ENCODE measurements at places on chromosomes 13 and 19.
A peak's percentile ranks its signal among the peaks of the same experiment; 100 is the strongest.

GRCh38 chr19:2487842-2488241, 11.9 kb downstream of the GADD45B start:
- no peak for ATAC-seq

- no peak for ATAC-seq
These were observed 95.3 kb downstream of the KL start for GRCh38 chr13:33111414-33112110.

GRCh38 chr19:40633207-40633606, 32.0 kb downstream of the LTBP4 start:
- no peak for ATAC-seq

DNA sequence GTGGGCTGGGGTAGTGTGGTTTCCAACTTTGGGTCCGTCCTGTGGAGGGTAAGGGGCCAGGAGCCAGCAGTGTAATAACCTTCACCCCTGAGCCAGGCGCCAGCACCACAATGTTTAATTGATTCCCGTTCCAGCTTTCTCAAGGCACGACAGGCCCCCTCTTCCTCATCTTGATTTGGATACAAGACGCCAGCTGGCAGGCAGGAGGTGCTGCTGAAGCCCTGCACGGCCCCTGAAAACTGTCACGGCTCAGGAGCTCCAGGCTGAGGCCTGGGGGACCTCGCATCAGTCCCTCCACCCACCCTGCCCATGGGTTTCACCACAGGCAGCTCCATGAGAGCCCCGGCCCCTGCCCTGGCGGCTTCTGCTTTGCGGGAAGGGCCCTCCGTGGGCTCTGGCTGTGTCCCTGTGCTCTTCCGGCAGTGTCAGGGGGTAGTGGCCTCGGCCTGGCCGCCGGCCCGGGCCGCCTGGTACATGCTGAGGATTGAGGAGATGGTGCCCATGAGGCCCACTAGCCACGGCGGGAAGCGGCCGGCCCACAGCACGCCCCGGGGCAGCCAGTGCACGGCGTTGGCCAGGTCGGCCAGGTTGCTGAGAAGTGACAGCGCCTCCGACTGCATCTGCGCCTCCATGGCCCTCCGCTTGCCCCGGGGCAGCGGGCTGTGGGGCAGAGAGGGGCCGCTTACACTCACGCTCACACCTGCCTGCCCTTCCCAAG, 11.9 kb downstream of the PEX11G start:
- no peak for ATAC-seq

GRCh38 chr13:75705395-75705794, 69.3 kb downstream of the LMO7 start:
- ATAC-seq = peak; percentile 98

DNA sequence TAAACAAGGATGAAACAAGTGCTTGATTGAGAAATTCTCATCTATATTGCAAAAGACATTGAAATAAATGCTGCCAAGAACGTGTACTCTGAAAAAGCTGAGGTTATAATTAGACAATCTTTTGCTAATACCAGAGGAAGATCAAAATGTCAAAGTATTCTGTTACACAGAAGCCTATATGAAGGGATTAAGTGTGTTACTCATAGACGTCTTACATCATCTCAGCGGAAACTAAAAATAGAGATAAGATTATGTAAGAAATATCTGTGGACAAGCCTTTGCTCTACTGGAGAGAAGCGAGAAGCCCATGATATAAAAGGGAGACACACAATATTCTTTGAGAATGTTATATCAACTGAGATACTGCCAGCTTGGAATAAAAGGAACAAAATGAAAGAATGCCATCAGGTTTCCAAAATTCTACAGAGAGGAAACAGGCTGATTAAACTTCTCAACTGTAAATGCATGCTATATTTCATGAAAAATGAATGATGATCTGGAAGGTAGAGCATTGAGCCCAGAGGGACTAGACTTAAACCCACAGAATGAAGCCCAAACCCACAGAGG, 699.0 kb downstream of the GPC5 start:
- ATAC-seq = no peak

GRCh38 chr19:5681391-5682106, 722 bp downstream of the HSD11B1L start:
- no peak for ATAC-seq

DNA sequence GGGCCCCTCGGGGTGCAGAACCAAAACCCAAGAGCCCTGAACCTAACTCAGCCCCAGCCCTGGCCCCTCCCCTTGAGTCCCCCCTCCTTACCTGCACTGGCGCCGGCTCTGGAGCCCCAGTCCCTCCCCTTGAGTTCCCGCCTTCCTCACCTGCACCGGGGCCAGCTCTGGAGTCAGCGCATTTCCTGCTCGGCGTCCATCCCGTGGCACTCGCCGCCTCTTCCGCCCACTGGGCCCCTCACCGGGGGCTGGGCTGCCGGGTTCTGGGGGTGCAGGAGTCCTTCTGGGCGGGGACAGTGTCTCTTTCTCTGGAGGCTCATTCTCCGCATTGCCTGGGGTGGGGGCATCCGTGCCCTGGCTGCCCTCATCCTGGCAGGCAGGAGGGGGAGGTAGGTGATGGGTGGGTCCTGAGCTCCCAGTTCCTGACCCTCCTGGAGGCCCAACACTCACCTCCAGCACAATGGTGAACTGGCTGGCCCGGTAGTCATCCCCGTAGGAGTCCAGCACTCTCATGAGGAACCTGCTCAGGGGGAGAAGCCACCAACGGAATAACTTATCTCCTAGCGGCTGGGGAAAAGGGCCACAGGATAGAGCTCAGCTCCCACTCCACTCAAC, 5.3 kb downstream of the NDUFA3 start:
- ATAC-seq = no peak

GRCh38 chr19:49415810-49416200, 7.4 kb downstream of the PTH2 start:
- no peak for ATAC-seq

DNA sequence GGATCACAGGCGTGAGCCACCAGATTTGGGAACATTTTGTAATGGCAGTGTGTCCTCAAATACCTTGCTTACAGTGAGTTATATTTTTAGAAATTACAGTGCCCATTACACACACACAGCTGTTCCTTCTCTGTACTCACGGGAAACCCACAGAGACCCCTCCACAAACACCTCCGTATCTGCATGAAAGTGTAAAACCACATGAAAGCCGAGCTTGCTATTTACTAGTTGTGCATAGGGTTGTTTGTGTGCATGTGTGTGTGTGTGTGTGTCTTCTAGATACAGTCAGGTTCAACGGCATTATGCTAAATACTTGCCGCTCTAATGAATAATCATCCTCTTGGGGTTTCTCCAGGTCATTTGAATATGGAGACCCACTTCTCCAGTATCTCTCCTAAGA, 22.3 kb upstream of the LILRA2 start:
- ATAC-seq = no peak

DNA sequence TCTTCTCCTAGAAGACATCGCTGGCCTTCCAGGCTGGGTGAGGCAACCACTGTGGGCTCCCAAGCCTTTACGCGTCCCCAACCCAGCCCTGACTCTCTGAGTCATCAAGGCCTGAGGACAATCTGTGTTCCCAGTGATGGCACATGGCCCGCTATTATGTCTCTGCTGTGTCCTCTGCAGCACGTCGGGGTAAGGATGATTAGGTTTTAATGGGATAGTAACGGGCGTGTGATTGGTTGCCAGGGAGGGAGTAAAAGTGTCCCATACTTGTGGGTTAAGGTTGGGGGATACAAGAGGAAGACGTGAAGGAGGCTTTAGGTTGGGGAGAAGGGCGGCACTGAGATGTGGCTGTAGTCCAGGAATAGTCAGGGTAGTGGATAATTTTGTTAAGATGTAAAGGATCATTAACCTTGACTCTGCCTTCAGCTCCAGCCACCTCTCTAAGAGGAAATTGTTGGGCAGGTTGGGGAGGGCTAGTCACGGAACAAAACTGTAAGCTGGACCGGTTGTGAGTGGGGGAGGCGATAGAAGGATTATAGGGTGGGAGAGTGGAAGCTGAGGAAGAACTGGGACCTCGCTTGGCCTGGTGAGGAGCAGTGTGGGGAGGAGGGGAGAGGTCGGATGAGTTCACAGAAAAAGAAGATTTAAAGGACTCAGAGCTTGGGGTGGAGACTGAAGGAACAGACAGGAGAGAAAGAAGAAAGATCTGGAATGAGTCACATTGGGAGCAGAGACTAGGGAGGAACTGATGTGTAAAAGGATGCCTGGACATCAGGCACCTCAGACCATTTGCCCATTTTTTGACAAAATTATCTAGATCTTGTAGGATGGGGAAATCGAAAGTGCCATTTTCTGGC, 27.9 kb upstream of the IGFL1 start:
- ATAC-seq = no peak

DNA sequence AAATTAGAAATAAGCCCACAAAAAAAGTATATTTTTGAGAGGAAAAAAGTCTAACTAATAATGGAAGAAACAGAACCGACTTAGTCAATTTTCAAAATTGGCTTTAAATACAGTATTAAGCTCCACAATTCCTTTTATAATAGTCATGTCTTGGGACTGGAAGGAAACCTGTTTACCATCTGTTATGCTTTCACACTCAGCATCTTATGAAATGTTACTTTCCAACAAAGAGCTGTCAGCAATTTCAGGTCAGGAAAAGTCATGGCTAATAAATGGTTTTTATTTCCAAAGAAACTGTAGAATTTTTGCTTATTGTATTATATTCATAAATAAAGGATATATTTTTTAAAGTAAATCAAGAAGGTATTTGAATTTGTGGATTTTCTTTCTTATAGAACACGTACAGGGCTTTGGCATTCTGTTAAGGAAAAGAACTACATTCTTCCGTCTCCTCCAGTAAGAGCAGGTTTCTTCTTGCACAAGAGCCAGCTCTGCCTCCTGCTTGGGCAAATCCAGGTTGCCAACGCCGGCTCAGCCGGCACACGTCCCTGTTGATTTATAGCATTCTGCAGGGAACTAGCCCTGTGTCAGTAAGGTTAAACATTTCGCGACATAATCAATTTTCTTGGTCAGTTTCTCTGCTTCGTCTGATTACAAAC, 52.9 kb upstream of the GPR12 start:
- no peak for ATAC-seq

DNA sequence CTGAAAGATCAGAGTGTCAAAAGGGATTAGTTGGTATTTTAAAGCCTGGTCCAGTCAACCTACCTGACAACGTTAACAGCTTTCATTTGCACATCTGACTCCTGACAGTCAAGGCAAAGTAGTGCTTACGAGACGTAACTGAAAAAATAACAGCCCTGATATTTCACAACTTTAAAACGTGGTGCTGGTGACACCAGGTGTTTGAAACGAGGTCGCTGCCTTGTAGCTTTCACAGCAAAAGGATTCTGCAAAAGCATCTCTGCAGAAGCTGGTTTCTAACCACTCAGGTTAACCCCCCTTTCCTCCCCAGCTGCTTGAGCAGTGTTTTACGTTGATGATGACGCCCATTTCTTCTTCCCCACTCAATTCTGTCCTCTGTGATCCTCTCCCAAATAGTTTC, 23.3 kb downstream of the GGACT start:
- no peak for ATAC-seq

- ATAC-seq = peak; percentile 41
These were observed 874 bp downstream of the TRIM28 start for GRCh38 chr19:58544591-58545285.

DNA sequence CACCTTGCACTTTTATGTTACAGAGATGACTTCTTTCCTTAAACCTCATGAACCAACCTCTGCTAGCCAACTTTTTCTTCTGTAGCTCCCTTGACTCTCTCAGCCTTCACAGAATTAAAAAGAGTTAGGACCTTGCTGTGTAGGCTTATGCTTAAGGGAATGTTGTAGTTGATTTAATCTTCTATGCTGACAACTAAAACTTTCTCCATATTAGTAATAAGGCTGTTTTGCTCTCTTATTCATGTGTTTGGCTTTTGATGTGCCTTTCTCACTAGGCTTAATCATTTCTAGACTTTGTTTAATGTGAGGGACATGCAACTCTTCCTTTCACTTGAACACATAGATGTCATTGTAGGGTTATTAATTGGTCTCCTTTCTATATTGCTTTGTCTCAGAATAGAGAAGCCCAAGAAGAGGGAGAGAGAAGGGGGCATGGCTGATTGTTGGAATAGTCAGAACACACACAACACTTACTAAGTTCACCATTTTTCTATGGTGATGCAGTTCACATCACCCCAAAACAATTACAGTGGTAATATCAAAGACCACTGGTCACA, 509.5 kb downstream of the UQCRFS1 start:
- ATAC-seq = peak; percentile 28

DNA sequence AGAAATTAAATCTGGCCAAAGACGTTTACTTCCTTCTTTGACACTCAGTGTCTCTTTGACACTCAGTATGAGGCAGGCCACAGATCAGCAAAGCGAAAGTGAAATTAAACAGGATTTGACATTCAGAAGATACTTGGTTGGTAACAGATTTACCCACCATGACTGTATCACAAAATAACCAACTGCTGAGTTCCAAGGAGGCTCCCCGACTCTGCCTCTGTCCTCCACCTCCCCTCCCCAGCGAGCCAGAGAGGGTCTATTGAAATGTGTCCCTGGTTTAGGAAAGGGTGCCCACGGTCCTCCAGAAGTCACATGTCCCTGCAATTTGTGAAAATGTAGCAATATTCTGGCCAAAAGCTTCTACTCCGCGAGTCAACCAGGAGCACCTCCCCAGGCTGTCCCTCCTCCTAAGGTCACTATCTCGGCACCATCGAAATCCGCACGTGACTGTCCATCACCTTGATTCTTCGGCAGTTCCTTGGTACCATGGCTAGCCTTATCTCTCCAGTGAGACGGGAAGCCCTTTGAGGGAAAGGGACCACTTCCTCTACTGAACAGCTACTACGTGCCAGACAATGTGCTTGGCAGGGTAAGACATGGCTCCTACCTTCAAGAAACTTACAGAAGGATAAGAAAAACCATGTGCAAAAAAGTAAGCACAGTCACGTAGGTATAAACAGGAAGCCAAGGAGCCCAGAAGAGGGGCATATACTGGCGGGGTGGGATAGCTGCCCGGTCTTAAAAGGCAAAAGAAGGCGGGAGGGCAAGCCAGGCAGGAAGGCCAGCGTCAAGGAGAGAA, 1.5 kb downstream of the N4BP2L1 start:
- peak; percentile 56 for ATAC-seq

GRCh38 chr13:97141564-97142005, 80.5 kb upstream of the MBNL2 start:
- ATAC-seq = peak; percentile 99

DNA sequence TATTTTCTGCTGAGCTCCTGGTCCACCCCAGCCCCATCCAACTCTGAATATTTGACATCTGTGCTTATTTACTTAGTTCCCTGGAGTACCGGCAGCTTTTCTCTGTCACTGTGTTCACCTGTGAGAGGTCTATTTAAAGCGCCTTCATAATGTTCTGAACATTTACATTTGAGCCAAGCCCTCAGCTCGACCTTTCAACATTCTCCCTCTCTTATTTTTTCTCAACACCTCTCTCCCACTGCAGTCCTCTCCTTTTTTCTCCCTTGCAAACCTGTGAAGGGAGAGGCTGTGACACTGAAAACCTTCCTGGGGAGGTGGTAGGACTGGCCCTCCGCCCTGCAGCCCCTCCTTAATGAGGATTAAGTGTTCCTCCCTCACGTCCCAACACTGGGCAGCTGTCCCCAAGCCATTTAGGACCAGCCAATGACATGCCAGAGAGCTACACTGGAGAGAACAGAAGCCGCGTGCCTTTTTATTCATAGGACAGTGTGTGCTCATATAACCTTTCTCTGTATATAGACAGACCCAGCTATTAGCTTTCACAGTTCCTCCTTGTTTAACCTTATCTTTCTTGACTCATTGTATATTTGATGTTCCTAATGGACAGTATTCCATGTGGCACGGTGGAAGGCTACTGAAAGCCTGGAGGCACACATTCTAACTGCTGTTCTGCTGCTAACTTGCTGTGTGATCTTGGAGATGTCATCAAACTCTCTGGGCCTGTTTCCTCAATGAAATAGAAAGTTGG, 134.8 kb downstream of the NUFIP1 start:
- no peak for ATAC-seq
